ENCODE measurements at places on chromosomes 7 and 10.

DNA sequence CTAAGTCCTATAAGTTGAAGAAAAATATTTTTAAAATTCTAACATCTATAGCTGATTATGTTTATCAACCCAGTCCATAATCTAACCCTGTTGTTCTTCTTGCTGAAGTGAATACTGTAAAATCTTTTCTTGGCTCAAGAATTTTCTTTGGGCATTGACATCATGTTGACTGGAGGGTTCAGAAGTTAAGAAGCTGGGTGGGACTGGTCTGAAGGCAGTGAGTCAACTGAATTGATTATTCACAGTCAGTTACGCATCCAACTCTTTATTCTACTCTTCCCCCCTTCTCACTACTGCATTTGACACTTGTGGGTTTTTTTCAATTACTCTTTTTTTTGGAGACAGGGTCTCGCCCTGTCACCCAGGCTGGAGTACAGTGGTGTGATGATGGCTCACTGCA is 31.0 kb downstream of the DENND2A start:
- DNase-seq: no peak

DNA sequence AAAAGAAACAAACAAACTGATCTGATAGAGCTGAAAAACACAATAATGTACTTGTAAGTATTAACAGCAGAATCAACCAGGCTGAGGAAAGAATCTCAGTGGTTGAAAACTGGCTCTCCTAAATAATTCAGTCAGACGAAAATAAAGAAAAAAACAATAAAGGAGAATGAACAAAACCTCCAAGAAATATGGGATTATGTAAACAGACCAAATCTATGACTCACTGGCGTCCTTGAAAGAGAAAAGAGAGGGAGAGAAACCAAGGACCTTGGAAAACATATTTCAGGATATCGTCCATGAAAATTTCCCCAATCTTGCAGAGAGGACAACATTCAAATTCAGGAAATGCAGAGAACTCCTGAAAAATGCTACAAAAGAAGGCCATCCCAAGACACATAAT is 62.9 kb downstream of the FBXL13 start:
- DNase-seq: no peak

- no peak for DNase-seq
These were observed 57.3 kb upstream of the MET start for GRCh38 chr7:116614499-116615262.

DNA sequence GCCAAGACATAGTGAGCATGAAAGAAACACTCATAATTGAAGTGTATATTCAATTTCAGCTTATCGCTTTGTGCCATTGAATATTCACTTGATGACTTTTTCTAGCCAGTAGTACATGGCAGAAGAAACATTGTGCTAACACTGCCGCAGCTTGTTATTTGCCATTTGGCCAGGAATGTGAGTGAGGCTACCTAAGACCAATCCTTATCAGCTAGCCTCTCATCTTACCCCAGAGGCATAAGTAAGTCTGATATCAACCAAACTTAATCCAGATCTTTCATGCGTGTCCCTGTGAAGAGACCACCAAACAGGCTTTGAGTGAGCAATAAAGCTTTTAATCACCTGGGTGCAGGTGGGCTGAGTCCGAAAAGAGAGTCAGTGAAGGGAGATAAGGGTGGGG is 586.0 kb upstream of the MBL2 start:
- no peak for DNase-seq

GRCh38 chr10:91680487-91680886 is 47.6 kb upstream of the PPP1R3C start:
- no peak for DNase-seq

DNA sequence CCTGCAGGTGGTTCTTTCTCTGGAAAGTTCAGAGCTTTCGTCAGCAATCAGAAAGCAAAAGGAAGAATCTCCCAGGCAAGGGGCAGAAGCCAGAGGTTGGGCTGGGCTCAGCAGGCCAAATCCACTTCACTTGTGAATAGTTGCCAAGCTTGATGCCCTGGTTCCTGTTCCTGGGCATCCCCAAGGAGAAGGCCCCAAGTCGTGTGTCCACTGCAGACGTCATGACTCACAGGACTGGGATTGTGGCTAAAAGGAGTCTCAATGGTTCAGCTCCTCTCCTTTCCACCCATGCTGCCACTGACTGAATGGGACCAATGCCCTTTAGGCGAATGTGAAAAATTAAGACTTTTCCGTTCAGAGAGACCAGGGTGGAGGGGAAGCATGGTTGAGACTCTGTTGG is 38.6 kb upstream of the TRIM8 start:
- no peak for DNase-seq

DNA sequence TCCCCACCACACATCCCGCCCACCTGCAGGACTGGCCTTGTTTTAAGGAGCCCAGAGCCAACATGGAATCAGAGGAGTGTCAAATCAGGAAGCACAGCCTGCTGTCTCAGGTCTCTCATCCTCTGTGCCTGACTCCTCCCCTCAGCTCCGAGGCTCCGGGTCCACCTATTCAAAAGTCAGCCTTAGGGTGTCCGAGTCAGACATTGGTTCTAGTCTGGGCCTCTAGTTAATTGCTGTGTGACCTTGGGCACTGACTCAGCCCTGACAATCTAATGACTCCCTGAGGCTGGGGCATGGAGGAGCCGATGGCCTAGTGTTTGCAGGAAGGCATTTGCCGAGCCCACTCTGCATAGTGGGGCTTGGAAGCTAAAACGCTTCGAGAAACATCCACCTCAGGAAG is 223.1 kb upstream of the PPP2R2D start:
- no peak for DNase-seq

GRCh38 chr7:115135769-115136410 is 214.0 kb downstream of the MDFIC start:
- DNase-seq: no peak

GRCh38 chr10:128140425-128140824 is 14.2 kb upstream of the MKI67 start:
- DNase-seq: no peak

DNA sequence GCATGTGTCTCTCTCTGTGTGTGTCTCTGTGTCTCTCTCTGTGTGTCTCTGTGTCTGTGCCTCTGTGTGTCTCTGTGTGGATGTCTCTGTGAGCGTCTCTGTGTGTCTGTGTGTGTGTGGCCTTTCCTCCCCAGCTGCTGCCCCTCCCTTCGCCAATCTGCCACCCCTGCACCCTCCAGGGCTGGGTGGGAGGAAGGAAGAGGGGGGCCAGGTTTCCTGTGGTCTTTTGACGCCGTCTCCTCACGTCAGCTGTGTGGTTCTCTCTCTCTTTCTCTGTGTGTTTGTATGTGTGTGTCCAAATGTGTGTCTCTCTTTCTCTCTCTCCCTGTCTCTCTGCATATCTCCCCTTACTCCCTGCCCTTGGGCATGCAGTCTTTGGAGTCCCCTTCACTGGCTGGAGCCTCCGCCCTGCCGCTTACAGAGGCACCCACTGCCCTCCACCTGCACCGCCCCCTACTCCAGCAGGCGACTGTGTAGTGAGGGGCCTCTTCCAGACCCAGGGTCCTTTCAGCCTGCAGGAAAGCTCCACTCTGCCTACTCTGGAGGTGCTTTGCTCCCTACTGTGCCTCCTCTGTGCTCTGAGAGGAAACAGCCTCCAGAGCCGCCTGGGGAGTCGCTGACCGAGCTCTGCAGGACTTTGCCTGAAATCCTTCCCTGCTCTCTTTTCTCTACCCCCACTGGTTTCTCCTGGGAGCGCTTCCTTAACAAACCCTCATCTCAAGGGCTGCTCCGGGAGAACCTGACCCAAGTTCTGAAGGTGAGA is 44.2 kb upstream of the C10orf71 start:
- peak; percentile 87 for DNase-seq

DNA sequence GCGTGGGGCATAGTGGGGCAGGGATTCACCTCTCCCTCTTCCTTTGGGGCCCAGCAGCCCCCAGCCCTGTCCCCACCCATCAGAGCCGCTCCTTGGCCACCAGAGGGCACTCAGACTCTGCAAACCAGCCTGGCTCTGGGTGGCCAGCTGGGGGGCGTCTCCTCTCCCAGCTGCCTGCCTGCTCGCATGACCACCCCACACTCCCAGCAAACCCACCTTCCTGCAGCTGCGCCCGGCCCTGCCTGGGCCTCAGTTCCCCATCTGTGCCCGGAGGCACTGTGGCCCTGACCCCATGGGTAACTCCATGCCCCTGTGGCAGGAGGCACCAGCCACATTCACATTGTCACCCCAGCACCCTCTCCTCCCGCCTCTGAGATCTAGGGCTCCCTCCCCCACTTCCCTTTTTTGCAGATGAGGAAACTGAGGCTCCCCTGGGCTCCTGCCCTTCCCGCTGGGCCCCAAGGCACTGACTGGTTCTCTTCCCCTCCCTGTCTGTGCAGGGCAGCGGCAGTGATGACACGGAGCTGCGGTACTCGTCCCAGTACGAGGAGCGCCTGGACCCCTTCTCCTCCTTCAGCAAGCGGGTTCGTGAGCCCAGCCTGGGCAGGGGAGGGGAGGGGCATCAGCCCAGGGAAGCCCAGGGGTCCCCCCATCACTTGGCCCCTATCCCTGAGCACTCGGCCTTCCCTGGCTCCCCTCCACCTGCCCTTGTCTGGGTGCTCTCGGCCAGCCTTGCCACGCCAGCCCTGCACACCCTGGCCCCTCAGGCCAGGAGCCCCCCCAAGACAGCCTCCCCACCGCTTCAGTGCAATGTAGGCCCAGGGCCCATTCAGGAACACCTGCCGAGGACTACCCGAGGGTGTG is 6.9 kb upstream of the SH2B2 start:
- DNase-seq: peak; percentile 70

DNA sequence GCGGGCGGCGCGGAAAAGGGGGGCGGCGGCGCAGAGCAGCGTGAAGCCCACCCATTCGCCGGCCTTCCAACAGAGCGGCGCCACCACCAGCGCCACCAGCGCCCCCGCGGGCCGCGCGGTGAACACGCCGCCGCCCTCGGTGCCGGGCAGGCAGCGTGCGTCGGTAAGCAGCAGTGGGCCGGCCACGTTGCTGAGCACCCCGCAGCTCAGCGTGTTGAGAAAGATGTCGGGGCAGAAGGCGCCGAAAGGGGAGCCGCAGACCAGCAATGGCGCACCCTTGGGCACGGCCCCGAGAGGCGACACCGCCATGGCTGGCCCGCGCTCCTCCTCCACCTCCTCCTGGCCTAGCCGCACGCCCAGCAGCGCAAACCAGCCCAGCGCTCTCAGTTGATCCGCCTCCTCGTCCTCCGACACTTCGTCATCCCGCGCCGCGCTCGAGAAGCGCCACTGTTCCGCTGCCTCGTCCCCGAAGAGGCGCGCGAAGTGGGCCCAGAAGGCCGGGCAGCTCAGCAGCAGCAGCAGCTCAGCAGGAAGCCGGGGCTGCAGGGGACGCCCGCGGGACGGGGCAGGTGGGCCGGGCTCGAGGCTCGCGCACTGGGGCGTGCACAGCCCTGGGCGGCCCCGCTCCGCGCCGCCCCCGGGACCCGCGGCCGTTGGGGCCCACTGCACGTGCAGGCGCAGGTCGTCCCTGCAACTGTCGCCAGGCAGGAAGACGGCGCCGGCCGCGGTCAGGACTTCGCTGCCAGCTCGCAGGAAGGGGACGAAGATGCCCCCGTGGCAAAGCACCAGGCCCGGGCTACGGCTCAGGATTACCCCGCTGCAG is 623 bp downstream of the TYSND1 start:
- peak; percentile 77 for DNase-seq

DNA sequence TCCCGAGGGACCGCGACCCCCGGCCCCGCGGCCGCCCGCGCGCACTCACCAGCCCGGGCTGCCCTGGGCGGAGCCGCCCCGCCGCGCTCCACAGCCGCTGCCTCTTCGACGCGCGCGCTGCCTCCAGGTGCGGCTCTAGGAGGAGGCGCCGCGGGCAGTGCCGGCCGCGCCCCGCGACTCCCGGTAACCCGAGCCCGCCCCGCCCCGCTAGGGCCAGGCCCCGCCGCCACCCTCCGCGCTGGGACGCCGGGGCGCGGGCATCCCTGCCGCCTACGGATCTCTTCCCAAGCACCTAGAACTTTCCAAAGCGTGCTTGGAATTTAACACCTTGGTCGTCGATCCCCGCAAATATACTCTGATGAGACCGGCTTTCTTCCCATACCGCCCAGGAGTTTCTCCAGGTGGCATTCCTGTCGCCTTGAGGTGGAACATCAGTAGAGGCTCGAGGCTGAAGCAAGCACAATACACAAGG is at the start of gene SLC26A5:
Gene SLC26A5 (minus strand): TSS at position 159 of the 472 bp plus-strand sequence. CDS start 24,693 bp downstream, outside the sequence.
- DNase-seq: no peak

- DNase-seq: no peak
These were observed 154.7 kb upstream of the TMEM106B start for GRCh38 chr7:12056381-12056780.

DNA sequence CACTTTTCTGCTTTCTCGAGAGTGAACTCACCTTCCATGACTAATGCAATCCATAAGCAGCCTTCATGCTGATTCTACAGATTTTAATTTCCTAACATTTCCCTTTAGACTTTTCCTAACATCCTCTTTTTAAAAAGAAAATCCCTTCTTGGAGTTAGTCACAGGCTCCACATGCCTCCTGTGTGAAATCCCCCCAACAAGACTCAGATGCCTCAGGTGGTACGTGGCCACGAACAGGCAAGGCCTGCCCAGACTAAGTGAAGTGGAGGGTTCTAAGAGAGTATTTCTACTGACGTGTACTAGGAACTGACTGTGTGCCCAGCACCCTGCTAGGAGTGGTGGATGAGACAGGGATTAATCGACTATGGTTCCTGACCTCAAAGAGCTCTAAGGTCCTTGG is 125.9 kb upstream of the HPS1 start:
- no peak for DNase-seq

- no peak for DNase-seq
These were observed 206.0 kb upstream of the SH2B2 start for GRCh38 chr7:102080434-102081243.

- no peak for DNase-seq
These were observed 73.3 kb upstream of the ANLN start for GRCh38 chr7:36316319-36316718.

DNA sequence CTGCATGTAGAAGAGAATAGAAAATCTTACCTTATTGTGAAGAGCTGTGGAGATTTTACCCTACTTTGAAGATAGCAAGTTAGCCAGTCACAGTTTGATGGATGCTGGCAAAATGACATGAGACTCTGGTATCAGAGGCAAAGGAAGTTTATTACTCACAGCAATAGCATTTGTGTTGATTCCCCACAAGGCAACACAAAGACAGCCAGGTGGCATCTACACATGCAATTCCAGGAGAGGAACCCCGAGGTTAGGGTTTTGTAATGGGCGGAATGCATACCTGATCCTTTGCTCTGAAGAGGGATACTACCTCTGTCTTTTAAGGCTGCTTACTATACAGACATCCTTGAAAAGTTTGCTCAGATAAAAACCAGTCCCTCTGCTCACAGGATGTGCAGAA is 59.5 kb downstream of the AHR start:
- DNase-seq: no peak

DNA sequence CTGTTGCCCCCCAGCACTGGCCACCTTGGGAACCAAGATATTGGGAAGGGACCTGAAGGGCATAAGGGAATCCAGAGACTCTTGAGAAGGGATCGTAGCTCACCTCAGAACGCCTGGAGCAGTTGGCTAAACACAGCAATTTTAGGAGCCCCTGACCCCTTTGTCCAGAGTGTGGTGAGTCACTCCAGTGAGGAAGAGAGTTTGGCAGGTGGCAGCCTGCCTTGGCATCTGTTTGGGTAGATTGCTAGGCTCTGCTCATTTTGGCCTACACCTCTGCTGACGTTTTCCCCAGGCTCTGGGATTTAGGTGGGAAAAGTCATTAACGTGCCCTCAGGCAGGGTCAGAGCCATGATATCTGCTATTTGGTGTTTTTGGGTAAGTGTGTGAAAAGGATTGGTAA is 100.6 kb downstream of the GRB10 start:
- DNase-seq: no peak

Measured in DND-41 (cell line).